CD4-positive, alpha-beta T cell treated with Interleukin-2 at 100 ng/mL for 4 hours (primary cell): ENCODE measurements at places on chromosomes 4 and X.

DNA sequence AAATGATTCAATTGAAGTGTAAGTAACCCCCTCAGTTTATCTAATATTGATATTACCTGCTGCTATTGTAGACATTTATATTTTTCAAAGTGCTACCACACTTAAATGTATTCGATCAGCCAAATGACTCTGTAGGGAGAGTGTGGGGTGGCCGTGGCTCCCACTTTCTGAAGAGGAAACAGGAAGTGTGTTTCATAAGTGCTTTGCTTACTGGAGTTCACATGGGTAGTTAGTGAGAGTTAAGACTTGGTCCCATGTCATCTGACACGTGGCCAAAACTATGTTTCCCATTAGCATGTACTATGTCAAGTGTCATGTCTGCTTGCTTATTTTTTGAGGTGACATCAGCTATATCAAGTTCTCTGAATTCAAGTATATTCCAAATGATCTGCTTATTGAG lies 308.1 kb upstream of the GATB start:
- DNase-seq: no peak

GRCh38 chr4:42133006-42133405 lies 19.4 kb downstream of the BEND4 start:
- DNase-seq: no peak

DNA sequence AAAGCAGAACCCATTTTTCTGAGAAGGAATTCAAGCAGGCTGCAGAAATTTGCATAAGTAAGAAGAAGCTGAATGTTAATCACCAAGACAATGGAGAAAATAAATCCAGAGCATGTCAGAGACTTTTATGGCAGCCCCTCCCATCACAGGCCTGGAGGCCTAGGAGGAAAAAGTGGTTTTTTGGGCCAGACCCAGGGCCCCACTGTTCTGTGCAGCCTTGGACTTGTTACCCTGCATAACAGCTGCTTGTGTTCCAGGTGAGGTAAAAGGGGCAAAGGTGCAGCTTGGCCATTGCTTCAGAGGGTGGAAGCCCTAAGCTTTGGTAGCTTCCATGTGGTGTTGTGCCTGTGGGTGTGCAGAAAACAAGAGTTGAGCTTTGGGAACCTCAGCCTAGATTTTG lies 1516.2 kb upstream of the PCDH10 start:
- DNase-seq: no peak

DNA sequence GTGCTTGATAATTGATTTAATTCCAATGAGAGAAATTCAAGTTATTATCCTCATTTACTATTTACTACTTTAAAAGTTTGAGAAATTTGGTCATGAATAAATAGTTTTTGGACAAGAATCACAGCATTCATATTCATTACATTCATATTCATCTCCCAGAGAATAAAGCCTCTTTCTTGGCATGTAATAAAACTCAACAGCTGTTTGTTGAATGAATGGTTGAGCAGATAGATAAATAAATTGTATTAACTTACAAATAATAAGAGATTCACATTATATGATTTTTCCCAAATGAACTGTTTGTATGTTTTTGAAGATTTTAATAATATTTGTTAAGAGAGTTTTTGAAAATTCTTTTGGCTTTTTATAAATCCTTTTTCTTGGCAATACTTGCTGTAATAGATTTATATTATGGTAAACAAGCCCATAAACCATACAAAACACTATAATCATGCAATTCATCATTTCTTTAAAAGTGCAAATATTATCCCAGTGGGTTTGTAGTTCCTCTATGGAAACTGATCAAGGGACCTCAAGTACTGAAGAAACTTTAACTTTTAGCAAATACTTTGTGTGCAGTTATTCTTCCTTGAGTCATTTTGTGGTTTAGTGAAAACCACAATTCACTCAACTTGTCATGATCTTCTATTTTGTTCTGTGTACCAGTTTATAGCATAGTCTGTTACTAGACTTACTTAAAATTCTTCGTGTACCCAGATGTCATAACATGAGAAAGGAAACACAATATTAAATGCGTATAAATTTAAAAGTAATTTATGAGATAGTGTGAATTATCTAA lies 371.8 kb downstream of the ADGRL3 start:
- no peak for DNase-seq

GRCh38 chrX:155998761-155999510 lies 1.4 kb downstream of the IL9R start:
- no peak for DNase-seq

GRCh38 chrX:22526339-22526738 lies 253.6 kb downstream of the CBLL2 start:
- DNase-seq: no peak

DNA sequence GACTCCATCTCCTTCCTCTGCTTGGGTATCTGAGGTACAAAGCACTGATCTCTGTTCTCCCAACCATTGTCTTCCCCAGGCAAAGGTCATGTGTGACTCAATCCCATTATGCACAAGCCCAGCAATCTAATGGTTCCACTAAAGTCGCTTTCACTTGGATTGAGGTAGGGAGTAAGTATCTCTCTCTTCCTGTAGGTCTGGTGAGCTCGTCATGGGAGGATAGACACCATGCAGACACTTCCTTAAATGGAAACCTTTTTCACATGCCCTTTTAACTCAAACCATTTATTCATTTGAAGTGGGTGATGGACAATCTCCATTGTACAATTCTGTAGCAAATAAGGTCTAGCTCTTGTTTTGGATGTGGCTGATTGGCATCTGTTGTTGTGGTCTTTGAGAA lies 245.2 kb upstream of the CLNK start:
- DNase-seq: no peak

GRCh38 chr4:32988165-32988811 lies 2268.1 kb downstream of the PCDH7 start:
- DNase-seq: no peak

DNA sequence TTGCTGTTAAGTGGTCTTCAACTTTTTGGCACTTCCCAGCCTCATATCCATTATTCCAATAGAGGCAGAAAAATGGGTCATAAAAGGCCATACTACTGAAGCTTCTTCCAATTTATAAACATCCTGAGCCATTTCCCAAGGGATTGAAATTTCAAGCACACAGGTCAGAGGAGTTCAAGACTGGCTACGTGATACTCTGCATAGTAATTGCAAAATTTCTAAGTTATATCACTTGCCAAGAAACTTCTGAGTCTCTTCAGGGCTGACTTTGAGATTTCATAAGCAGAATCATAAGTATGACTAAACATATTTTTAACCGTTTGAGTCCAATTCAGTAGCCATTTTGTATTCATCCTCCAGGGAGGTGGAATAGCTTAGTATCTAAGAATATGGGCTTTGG lies 75.6 kb upstream of the RXFP1 start:
- DNase-seq: no peak

DNA sequence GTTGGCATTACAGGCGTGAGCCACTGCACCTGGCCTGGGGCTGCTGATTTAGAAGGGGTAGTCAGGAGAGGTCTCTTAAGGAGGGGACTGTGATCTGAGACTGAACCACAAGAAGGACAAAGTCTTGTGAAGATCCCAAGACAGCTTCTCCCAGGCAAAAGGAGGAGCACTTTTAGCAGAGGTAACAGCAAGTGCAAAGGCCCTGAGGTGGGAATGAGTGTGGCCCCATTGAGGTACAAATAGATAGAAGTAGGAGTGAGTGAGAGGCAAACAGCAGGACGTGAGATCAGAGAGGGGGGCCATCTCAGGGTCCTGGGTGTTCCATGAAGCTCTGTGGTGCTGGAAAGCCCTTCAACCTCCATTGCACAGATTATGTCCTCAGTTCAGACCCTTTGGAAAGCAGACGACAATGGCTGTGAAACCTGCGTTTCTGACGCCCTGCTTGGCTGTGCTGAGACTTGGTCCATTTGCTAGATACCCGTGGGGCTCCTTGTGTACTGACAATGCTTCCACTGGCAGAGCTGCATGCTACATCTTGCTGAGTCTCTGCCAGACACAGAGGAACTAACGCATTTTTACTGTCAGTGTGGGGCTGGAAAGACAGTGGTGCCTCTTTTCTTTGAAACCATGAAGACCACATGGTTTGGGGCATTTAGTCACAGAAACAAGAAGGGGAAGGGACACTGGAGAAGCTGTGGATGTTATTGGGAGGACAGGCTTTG lies 1.3 kb upstream of the CCKAR start:
- DNase-seq: no peak

- no peak for DNase-seq
Observed at GRCh38 chr4:168247603-168248002, 70.9 kb downstream of the DDX60 start.

DNA sequence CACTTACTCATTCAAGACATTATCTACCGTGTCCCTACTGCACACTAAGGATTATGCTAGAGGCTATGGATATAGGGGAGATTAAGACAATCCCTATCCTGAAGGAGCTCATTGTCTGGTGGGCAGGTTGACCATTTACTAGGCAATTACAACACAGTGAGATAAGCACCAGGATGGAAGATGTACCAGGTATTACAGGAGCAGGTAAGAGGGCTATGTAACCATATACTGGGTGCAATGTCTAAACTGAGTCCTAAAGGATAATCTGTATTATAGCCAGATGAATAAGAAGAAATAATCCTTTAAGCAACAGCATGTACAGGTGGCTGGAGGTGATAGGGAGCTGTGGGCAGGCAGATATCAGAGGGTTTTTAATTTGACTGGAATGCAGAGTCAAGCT lies 113.3 kb upstream of the TBC1D9 start:
- DNase-seq: no peak

GRCh38 chrX:129523079-129523911 lies at the start of gene SMARCA1:
SMARCA1 (minus strand) TSS chrX:129523490; CDS start chrX:129523370, 120 bp downstream.
- no peak for DNase-seq
